Kidney (tissue), 22 donors: ENCODE measurements at places on chromosomes 1 and 21. TPM values are rescaled to one million over a fixed set of nuclear protein-coding genes. Genes with fewer than 3 reads are reported as not detected.

GRCh38 chr1:110003747-110004428 is 19.3 kb downstream of the AHCYL1 start:
- DNase-seq = peak; percentile 75

GRCh38 chr1:40477678-40478053 is 576 bp downstream of the ZFP69 start:
- no peak for DNase-seq

The HES4 gene
- total RNA-seq = 32.0 TPM

The AADACL4 gene
- total RNA-seq = 0.16 TPM

The NEGR1 gene
- total RNA-seq = 10.2 TPM

The UBL4B gene
- not detected for total RNA-seq

The ERO1B gene
- 9.9 TPM for total RNA-seq

The OR2G6 gene
- 0.06 TPM for total RNA-seq

The NBPF4 gene
- not detected for total RNA-seq

DNA sequence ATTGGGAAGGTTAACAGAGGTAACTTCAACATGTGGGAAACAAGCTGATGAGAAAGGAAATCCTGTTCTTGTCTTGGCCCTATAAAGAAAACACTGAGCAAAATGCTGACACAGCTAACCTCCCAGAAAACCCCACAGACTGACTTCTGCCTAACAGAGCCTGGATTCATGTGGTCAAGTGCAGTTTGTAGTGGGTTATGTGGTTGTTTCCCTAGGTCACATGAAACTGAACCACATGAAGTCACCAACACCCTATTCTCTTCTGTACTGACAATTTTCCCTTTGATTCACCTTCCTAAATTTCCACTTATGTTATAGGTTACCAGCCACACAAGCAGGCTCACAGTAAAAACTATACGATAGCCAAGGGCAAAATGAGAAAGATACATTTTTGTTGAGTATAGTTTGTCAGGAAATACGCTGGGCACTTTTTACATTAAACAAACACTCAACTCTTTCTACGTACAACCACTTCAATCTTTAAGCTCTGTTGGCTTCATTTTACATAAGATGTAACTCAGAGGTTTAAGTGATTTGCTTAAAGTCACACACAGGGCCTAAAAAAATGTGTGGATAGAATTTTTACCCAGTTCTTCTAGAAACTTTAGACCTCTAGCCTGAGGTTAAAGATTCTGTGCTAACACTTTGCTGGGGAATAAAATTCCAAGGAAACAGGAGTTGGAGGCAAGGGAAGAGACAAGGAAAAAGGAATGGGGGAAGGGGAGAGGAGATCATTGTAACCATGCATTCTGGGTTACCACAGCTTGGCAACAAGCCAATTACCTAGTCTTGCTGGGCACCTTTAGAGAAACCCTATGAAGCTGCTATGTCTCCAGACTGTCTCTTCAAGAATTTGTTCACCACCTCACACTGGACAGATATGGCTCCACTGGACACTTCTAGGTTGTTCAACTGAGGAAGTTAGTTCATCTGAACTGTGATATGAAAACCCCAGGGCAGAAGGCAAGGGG is 601.6 kb upstream of the USP24 start:
- no peak for DNase-seq

The SPRR1A gene
- not detected for total RNA-seq

GRCh38 chr1:174794861-174795260 is 204.9 kb upstream of the CACYBP start:
- no peak for DNase-seq

The PROK1 gene
- total RNA-seq = not detected

DNA sequence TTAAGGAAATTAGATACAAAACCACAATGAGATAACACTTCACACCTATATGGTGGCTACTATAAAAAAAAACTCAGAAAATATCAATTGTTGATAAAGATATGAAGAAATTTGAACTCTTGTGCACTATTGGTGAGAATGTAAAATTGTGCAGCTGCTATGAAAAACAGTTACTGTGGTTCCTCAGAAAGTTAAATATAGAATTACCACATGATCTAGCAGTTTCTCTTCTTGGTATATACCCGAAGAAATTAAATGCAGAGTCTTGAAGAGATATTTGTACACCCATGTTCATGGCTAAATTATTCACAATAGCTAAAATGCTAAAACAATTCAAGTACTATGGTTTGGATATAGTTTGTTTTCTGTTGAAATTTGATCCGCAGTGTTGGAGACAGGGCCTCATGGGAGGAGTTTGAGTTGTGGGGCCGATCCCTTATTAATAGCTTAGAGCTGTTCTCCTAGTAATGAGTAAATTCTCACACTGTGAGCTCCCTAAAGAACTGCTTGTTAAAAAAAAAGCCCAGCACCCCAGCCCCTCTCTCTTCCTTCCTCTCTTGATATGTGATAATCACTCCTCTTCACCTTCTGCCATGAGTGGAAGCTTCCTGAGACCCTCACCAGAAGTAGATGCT is 1412.1 kb downstream of the PLA2G4A start:
- no peak for DNase-seq

The GPR25 gene
- 0.19 TPM for total RNA-seq

DNA sequence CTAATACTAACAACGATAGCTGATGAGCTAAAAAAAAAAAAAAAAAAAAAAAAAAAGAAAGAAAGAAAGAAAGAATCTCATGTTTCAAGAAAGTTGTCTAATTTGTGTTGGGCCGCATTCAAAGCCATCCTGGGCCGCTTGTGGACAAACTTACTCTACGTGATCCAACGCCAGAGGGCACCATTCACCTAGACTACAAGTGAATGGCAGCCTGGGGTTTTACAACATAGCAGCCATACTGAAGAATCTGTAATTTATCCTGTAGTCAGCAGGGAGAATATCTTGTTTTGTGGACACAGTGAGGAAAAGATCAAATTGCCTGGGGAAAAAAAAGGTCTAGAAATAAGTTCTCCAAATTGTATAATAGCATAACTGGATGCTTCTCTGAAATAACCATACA is 47.0 kb downstream of the CYP2J2 start:
- no peak for DNase-seq

DNA sequence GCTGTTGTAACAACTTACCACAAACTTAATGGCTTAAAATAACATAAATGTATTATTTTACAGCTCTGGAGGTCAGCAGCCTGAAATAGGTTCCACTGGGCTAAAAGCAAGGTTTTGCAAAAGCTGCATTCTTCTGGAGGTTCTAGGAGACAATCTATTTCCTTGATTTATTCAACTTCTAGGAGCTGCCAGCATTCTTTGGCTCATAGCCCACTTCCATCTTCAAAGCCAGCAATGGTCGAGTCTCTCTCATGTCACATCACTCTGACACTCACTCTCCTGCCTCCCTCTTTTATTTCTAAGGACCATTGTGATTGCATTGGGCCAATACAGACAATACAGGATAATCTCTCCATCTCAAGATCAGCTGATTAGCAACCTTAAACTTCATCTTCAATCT is 15.1 kb upstream of the FOXJ3 start:
- DNase-seq = no peak

The TEX38 gene
- 0.35 TPM for total RNA-seq

The AKR7A2 gene
- total RNA-seq = 53.1 TPM

GRCh38 chr1:12438349-12438924 is 179.6 kb downstream of the DHRS3 start:
- no peak for DNase-seq

The OPRD1 gene
- total RNA-seq = not detected

- no peak for DNase-seq
Measured at GRCh38 chr1:2499986-2500596, 24.0 kb downstream of the PLCH2 start.

- DNase-seq = no peak
Measured at GRCh38 chr1:36787312-36787913, 246.9 kb downstream of the GRIK3 start.

The CFHR1 gene
- total RNA-seq = 22.0 TPM

- DNase-seq = no peak
Measured at GRCh38 chr21:29185172-29185571, 54.7 kb downstream of the MAP3K7CL start.

- DNase-seq = no peak
Measured at GRCh38 chr1:30606166-30606565, 117.2 kb downstream of the MATN1 start.

The ELAPOR1 gene
- total RNA-seq = 1.3 TPM

GRCh38 chr1:21229246-21230000 is 52.7 kb upstream of the EIF4G3 start:
- DNase-seq = no peak

The CGN gene
- total RNA-seq = 41.6 TPM

The PSMG1 gene
- total RNA-seq = 25.9 TPM

GRCh38 chr1:109263234-109263596 is 13.9 kb downstream of the CELSR2 start:
- no peak for DNase-seq

The KIFAP3 gene
- total RNA-seq = 32.9 TPM

The MARK1 gene
- 5.3 TPM for total RNA-seq

DNA sequence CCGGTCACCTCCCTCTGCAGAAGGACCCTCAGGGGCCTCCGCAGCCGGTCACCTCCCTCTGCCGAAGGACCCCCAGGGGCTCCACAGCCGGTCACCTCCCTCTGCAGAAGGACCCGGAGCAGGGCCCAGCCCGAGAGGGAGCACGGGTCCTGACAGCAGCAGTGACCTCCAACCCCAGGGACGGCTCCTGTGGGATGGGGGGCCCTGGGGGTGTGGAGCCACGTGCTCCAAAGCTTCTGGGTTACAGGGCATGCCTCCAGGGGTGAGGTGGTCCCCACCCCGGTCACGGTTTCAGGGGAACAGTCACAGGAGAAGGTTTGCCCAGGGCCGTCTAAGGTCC is 40.3 kb downstream of the SLC19A1 start:
- no peak for DNase-seq

The SH3BP5L gene
- total RNA-seq = 24.9 TPM

The FHAD1 gene
- total RNA-seq = 4.2 TPM

- peak; percentile 88 for DNase-seq
Measured at GRCh38 chr1:8314346-8315280, 3.3 kb upstream of the SLC45A1 start.

GRCh38 chr1:79469139-79469538 is 462.6 kb upstream of the ADGRL4 start:
- no peak for DNase-seq

DNA sequence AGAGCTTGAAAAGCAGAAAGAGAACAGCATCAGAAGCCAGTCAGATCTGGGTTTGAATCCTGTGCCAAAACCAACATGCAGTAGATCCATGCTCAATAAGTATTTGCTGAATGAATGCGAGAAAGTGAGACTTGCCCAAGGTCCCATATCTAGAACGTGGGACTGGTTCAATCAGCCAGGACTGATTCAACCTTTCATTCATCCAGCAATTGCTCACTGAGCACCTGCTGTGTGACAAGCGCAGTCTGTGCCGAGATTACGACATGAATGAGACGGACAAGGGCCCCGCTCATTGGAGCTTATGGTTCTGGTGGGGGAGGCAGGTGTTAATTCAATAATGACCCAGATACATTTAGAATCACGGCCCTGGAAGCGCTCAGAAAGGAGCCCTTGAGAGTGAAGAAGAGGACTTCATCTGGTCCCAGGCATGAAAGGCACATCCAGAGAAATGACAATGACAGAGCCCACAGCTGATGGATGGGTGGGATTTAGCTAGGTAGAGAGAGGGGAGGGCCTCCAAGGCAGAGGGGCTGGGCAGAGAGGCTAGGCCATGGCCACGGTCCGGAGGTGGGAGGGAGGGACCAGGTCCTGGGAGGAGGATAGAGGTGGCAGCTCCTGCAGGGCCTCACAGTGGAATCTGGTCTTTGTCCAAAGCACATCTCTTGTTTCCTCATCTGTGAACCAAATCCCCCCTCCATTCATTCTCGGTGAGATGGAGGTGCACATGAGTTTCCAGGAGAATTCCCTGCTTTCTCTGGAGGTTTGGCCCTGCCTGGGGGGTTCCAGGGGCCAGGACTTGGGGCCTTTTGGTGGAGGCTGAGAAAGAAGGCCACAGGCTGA is 4.2 kb upstream of the FAM131C start:
- no peak for DNase-seq

DNA sequence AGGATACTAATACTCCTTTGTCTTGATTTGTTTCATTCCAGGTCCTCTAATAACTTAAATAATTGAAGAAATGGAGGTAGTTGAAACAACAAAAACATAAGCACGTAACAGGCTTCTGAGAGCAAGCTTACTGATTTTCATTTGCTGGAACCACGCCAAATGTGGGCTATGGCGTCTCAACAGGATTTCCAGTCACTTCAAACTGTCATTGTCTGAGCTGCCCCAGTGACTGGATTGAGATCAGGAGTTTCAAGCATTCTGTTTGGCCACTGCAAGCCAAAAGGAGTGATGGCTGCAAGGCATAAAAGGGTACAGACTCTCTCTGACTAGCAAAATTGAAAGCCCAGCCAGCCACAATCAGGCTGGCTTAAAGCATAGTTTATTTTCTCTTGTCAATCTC is 289.9 kb downstream of the DPYD start:
- DNase-seq = peak; percentile 33

The RHOC gene
- total RNA-seq = 270 TPM

DNA sequence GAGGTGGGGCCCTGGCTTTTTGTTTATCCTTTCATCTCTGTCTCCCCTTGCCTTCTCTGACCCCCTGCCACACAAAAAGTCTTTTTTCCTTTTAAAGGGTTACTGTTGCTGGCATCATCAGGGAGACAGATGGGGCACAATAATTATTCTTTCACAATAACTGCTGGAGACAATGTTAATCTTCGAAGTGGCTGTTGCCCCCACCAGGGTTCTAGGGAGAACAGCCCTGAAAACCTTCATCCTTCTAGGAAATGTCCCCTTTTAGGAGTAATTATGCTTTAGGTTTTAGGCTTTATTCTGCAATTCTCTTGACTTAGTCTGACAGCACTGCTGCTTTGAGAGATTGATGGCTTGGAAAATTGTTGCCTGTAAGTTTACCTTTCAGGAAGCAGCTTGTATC is 150.0 kb downstream of the NOS1AP start:
- DNase-seq = no peak

GRCh38 chr1:179264507-179264906 is 29.1 kb upstream of the SOAT1 start:
- DNase-seq = no peak

The IL20 gene
- not detected for total RNA-seq

DNA sequence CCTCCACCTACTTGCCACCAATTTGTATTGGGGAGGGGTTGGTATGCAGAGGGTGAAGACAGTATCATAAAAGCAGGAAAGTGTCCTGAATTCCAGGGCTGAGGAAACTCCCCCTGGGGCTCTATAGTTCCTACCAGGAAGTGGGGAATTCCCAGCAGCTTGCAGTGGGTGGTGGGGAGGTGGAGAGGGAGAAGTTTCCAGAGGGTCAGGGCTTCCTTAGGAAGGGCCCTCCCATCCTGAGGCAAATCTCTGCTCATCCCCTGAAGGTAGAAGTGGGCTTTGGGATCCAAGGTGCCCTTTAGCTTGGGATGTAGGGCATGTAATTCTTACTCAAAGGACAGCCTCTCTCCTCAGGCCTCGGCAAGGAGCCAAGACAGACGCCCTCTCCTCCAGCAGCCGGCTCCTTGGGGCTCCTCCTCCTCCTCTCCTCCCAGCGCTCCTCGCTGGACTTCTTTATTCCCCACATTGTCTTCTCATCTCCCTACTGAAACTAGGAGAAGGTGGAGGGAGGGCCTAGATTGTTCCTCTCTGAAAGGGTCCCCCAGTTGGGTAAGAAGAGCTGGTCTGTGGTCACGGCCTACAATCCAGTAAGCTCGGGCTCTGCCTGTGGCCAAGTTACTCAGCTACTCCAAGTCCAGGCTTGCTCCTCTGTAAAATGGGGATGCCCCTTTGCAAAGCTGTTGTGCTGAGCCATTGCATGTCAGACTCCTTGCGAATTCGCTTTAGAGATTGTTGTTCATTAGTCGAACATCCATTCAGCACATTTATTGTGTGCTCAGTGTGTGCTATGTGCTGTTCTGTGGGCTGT is 17.9 kb upstream of the CSF1 start:
- DNase-seq = no peak

The PLA2G2F gene
- not detected for total RNA-seq
